ENCODE measurements at places on chromosomes 6 and 20.
A peak's percentile ranks its signal among the peaks of the same experiment; 100 is the strongest.

- no peak for DNase-seq
These were observed 263.2 kb upstream of the PLN start for GRCh38 chr6:118284736-118285360.

- no peak for DNase-seq
These were observed 39.6 kb downstream of the SCP2D1 start for GRCh38 chr20:18853216-18853615.

DNA sequence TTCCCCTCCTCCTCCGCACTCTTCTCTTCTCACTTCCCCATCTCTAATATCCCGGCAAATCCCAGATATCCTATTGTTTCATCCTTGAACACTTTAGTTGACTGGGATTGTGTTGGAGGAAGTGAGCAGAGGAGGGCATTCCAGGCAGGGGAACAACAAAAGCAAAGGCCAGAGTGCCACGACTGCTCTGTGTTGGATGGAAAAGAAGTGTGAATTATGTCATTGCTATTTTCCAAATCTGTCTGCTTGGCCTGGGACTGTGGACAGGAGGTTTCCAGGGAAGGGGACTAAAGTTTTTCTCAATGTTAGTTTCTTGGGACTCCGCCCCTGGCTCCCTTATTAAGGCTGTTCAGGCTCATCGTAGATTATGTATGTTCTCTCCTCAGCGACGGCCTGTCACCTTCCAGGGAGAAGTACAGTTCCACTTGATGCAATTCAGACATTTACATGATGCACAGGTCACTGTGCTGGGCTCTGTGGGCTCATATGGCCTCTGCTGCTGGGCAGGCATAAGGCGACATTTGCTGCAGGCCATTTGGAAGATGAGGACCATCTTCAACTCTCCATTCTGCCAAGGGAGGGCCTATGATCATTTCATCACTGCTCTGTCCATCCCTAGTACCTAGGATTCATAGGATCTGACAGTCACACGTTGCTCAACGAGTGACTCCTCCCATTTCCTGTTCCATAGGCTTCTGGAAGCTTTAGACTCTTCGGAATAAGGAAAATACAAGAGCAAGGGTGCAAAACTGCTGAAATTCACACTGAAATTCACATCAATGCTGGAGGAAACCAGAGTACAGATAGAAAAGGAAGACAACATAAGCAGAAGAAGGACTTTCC is 99.1 kb upstream of the KCNK16 start:
- no peak for DNase-seq

DNA sequence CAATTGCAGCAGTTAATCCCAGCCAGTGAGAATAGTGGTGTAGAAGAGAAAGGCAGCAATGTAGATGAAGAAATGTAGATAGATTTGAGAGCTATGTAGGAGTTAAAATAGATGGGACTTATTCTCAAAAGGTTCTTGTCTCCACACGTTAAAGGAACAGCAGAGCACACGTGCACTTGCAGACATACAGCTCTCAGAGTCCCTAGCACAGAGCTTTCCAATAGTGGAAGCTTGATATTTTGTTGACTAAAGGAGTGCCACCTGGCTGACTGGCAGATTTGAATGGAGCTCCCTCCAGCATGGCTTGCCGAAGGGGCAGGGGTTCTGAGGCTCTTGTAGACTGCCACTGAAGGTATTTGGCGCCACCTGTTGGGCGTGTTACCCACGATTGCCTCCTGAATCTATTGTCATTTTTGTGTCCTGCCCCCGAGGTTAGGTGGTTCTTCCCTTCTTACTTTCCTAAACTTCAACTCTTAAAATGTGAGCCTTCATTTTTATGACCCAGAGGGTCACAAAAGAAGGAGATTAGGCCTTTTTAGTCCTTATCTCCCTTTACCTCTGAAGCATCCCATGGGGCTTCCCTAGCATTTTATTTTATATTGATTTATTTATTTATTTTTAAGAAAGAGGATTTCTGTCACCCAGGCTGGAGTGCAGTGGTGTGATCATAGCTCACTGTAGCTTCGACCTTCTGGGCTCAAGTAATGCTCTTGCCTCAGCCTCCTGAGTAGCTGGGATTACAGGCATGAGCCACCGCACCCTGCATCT is 16.4 kb downstream of the BRD2 start:
- peak; percentile 85 for DNase-seq

- DNase-seq, result no peak
These were observed 20.4 kb upstream of the MCM3 start for GRCh38 chr6:52304983-52305390.

- DNase-seq, result no peak
These were observed 318.2 kb upstream of the RGS17 start for GRCh38 chr6:153449279-153449678.

GRCh38 chr6:90221403-90221802 is 75.2 kb downstream of the BACH2 start:
- DNase-seq, result no peak

DNA sequence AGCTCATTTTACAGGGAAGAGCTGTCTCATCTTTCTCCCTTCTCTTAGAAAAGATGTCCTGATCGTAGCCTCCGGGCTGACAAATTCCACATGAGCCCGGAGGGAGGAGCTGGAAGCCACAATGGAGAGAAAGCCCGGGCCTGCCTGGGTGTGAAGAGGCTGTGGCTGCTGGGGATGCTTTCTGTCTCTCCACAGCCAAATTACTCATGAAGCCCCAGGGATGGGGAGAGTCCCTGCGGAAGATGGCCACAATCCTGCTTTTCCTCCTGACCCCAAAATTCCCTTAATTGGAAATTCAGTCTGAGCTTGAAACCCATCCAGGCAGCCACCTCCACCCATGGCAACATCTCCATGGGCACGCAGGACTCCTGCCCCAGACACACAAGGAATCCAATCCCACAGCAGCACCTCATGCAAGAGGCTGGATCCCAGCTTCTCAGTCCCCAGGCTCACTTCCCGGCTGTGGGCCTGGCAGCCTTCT is 32.4 kb downstream of the JPH2 start:
- no peak for DNase-seq

DNA sequence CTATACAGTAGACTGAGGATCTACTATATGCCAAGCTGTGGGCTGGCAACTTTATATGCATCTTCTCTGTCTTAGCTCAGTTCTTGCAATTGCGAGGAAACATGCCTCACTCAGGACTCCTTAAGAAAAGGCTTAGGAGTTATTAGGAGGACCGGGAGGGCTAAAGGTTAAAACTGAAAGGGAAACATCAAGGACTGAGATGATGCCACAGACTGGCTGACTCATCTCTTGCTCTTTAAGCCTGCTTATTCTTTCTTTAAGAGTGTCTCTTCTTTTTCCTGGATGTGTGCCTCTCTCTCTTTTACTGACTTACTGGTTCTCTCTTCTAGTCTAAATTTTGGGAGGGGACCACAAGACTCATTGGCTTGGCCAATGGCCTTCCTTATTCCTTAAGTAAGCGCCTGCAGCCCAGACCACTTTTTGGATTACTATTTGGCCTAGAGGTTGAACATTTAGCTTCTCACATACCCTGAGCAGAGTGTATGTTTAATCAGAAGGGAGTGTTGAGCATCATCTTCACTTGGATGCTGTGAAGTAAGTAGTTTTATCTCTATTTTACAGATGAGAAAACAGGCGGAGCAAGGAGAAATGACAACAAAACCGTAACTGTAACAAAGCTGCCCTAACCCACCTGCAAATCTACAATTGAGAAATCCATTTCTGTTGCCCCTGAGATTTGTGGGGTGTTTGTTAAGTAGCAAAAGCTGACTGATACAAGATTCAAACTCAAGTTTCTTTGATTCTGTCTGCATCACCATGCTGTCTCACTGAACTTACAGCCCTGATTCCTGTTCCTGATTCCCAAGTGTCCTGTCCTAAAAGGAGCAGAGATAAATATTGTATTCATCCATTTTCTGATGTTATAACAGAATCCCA is 7.2 kb upstream of the SDC4 start:
- no peak for DNase-seq

GRCh38 chr20:32411955-32412706 is 54.0 kb downstream of the ASXL1 start:
- DNase-seq, result no peak

DNA sequence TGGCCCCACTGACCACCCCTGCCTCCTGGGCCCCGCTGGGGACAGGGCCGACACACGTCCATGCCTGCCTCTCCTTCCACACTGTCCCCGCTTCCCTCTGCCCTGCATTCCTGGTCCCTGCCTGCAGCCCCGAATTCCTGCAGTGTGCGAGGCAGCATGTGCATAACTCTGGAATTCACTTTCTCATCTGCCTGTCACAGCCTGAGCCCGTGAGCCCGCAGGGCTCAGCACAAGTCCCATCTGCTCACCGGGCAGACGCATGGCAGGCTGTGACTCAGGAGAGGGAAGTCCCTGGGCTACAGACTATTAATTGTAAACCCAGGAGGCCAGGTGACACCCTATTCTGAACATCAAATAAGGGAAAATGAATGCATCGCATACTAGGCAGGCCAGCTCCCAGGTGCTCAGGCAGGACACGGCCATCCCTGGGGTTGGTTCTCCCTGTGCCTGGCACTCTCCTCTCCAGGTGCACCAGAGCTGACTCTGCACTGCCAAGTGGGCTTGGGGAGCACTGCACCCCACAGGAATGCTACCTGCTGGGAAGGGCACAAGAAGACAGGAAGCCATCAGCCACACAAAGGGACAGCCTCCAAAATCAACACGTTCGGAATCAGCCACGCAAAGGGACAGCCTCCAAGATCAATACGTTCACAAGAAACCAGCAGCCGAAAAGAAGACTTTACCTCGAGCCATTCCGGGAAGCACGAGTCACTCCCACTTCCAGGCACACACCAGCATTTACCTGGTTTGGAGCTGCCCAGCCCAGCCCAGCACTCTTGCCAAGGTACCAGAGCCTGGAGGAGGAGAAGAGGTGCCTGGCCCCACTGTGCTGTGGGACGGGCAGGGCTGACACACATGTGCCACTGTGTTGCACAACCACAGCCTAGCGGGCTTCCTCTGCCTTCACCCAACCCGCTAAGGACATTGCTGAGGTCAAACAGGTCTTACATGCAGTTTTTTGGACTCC is 65.9 kb downstream of the DLL1 start:
- peak; percentile 75 for DNase-seq

- DNase-seq, result no peak
These were observed 5.0 kb upstream of the LSM14B start for GRCh38 chr20:62117362-62117646.
